CD8-positive, alpha-beta memory T cell (primary cell): ENCODE measurements at places on chromosomes 3 and 15. TPM values are rescaled to one million over a fixed set of nuclear protein-coding genes. Genes with fewer than 3 reads are reported as not detected.

GRCh38 chr15:60525341-60526039 lies 46.5 kb upstream of the ICE2 start:
- H3K27ac ChIP-seq: no peak overlapping the region
- no peaks in the 10 kb centered on the region for H3K27me3 ChIP-seq
- H3K4me3 ChIP-seq: no peak overlapping the region
- H3K4me1 ChIP-seq: peaks cover 30% of the 10 kb centered on the region

- no peaks in the 10 kb centered on the region for H3K27me3 ChIP-seq
- no peak overlapping the region for H3K4me3 ChIP-seq
- H3K4me1 ChIP-seq: no peaks in the 10 kb centered on the region
- peaks cover 29% of the 10 kb centered on the region for H3K36me3 ChIP-seq
- no peak for DNase-seq
Measured at GRCh38 chr15:67232591-67232990, 21.9 kb downstream of the AAGAB start.

DNA sequence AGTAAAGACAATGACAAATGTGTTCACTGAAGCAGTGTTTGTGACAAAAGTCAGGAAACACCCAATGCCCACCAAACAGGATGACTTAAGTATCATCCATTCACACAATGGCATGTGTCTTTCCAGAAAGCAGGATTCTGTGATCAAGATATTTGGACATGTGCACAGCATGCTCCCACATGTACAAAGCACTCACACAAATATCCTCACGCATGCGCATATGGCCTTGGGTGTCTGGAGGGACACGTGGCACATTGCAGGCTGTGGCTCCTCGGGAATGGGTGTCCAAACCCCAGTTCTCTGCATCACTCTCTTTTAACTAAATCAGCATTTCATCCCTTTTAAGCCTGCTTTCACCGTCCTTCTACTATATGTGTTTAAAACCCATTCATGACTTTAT lies 130.5 kb downstream of the KLF13 start:
- H3K27ac ChIP-seq: no peak overlapping the region
- H3K4me1 ChIP-seq: peaks cover 10% of the 10 kb centered on the region
- H3K4me3 ChIP-seq: no peak overlapping the region
- H3K27me3 ChIP-seq: no peaks in the 10 kb centered on the region

DNA sequence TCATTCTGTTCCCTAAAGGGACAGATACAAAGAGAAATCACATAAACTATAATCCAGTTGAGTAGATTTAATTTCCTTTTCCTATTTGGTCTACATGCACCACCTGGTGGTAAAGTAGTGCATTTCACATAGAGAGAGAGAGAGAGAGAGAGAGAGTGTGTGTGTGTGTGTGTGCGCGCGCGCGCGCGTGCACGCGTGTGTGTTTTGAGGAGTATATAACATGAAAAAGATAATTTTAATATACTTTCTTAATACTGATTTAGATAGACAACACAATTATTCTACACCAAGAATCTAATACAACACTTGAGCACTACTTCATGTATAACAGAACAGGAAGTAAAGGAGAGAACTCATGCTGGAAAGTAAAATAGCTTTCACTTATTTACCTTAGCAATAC lies 1.1 kb upstream of the FGF7 start:
- H3K27ac ChIP-seq: no peak overlapping the region
- H3K4me3 ChIP-seq: no peak overlapping the region
- DNase-seq: no peak
- H3K27me3 ChIP-seq: no peaks in the 10 kb centered on the region
- H3K36me3 ChIP-seq: no peaks in the 10 kb centered on the region

The ABHD6 gene
- total RNA-seq: 6.6 TPM

The PARP15 gene
- 12.7 TPM for total RNA-seq

The SLC25A26 gene
- total RNA-seq: 18.9 TPM

The RETNLB gene
- total RNA-seq: not detected

The CYP11A1 gene
- total RNA-seq: not detected
